ENCODE measurements at places on chromosomes 3 and 15.

GRCh38 chr3:30641416-30642251 is 35.2 kb downstream of the TGFBR2 start:
- DNase-seq: no peak

- no peak for DNase-seq
These were observed 1037.0 kb upstream of the CFAP20DC start for GRCh38 chr3:60086811-60087210.

GRCh38 chr3:141382571-141382970 is 14.3 kb downstream of the ZBTB38 start:
- no peak for DNase-seq

- DNase-seq: no peak
These were observed 5.5 kb downstream of the LYSMD4 start for GRCh38 chr15:99727733-99728132.

DNA sequence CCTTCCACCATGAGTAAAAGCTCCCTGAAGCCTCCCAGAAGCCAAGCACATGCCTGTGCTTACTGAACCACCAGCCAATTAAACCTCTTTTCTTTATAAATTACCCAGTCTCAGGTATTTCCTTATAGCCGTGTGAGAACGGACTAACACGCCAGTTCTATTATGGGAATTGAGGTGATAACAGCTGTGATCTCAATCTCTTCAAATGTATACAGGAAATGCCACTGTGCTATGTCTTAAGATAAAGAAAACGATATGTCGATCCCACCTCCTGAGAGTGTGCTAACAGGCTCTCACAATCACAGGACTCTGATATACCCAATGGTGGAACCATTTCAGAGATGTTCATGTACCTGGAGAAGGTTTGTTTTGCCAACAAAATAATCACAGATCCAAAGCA is 26.2 kb downstream of the CHSY1 start:
- no peak for DNase-seq

GRCh38 chr3:65720989-65721737 is 317.6 kb downstream of the MAGI1 start:
- DNase-seq: no peak

- no peak for DNase-seq
These were observed 57.4 kb downstream of the NGLY1 start for GRCh38 chr3:25725810-25726209.

GRCh38 chr15:66216806-66217205 is 36.7 kb downstream of the MEGF11 start:
- DNase-seq: no peak

DNA sequence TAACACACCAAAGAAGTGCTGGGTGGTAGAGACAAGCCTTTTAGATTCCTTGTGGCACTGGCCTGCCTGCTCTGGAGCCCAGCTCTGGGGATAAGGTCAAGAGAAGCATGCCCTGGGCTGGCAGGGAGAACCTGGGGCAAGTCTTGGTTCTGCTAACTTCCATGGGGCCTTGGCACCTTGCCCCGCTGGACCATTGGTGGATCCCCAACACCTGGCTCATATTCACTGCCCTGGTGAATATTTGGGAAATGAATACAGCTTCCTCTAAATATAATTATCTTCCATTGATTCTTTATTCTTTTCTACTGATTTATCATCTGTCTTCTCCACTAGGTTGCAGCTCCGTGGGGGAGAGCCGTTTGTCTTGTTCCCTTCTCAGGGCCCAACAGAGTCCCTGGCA is 89.5 kb downstream of the RAB11A start:
- DNase-seq: no peak

- peak; percentile 36 for DNase-seq
These were observed 81.6 kb downstream of the PPCDC start for GRCh38 chr15:75104804-75105557.

DNA sequence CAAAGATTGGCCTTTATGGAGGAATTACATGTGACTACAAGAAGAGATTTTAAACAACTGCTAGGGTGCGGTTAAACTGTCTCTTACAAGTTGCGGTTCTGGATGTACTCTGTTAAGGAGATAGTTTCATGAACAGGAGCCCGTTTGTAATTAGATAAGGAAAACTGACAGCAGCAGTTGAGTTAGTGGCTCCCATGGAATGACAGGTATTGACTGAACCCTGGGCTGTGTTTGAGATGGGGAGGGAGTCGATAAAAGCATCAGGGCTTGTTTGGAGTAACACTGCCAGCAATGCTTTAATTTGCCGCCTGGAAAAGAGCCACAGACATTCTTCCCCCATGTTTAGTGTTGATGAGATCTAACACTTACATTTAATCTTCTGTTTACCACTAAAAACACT is 139.9 kb downstream of the ROBO2 start:
- DNase-seq: no peak

GRCh38 chr3:192445770-192446644 is 281.3 kb downstream of the FGF12 start:
- no peak for DNase-seq

DNA sequence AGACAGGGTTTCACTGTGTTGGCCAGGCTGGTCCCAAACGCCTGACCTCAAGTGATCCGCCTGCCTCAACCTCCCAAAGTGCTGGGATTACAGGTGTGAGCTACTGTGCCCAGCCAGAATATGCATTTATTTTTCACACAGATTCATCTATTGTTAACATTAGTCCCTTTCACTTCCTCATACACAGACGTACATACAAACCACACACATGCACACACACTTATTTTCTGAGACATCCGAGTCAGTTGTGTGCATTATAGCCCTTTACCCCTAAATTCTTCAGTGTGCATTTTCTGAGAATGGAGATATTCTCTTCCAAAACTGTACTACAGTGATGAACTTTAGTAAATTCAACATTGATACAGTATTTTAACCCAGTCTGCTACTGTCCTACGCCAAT is 15.0 kb upstream of the MEX3B start:
- no peak for DNase-seq

DNA sequence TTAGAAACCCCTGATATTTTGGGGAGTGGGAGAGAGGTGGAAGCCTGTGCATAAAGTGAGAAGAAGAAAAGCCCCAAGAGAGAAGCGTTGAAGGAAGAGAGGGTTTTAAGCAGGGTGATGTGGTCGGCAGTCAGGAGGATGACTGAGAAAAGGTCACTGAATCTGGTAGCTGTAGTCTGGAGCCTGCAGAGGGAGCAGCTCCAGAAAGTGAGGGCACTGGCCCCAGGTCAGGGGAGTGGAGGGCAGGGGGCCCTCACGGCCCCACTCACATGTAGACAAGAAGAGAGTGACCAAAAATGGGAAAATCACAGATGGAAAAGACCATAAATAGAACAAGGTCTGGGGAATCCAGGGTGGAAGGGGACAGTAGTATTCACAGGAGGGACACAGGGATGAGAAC is 105.5 kb downstream of the RYK start:
- no peak for DNase-seq

DNA sequence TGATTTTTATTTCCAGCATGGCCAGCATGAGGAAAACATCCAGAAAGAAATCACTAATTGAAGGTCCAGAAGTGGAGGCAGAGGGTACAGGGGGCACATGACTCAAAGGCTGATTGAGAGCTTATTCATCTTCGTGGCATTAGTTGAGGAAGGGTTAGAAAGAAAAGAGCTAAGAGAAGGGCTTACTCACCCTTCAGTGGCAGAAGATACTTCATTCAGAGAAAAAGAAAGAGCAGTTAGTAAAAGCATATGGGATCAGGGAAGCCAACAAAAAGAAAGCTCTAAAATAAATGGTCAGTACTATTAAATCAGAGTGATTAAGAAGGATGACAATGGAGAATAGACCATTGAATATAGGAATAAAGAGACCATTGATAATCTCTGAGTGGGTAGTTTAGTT is 25.2 kb downstream of the GAP43 start:
- no peak for DNase-seq

- DNase-seq: no peak
These were observed 108.1 kb downstream of the PGPEP1L start for GRCh38 chr15:98899272-98900021.

GRCh38 chr3:107992976-107993684 is 97.7 kb downstream of the CD47 start:
- DNase-seq: no peak

DNA sequence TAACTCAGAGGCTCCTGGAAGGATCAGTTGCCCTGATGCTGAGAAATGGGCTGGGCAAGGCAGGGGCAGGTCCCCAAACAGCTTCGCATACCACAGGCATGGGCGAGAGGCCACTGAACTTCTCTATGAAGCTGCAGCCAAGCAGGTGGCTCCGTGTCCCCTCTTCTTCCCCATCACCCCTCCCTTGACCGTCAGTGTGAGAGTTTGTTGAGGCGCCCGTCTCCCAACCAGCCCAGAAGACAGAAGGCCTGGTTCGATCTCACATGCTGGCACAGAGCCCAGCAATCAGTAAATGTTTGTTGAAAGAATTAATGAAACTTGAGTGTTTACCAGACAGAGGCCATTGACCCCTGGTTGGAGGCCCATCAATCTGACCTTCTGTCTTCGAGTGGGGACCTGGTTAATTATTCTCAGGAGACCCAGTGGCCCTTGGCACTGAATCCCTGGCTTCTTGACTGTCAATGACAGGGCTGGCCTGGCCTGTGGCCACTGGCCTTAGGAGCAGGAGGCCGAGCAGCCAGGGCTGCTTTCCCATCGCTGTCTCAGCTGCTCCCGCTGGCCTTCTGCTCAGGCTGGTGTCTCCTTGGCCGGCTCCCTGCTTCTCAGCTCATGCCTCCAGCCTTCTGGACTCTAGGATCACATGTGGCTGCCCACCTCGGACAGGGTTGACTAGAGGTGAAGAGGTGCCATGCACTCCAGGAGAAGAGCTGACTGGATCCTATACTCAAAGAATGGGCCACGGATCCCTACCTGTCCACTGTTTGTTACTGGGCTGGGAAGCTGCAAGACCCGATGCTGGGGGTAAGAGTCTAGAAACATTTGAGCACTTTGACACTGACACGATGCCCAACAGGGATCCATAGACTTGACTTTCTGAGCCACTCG is 113.4 kb downstream of the ASB7 start:
- DNase-seq: no peak

DNA sequence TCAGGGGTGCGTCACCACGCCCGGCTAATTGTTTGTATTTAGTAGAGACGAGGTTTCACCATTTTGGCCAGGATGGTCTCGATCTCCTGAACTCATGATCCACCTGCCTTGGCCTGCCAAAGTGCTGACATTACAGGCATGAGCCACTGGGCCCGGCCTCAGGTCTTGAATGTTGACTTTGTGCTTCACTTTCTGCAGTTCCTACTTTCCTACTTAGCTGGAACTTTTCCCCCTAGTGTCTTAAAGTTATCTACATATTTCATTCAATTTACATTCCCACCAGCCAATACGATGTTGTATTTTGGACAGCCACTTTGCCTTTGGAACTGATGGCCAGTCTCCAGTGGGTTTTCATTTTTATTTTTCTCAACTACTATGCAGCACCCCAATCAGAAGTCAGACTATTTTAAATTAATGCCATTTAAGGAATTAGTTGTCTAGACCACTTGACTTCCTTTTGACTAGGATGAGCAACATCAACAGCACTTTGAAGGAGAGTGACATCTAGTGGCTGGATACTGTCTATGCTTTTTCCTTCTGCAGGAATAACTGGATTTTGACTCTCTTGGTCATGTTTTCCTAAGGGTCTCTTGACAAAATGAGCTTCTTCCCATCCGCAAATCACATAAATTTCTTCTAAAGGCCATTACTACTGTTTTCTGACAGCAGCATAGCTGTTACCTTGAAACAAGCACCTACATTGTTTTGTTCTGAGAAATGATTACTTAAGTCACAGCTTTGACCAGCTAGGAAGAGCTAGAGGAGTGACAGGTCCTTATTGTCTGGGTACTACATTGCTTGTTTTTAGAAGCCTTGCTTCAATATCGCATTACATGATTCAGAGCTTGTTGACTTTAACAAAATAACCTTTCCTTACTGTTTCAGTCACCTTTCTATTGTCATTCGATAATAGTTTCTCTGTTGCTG is 140.2 kb downstream of the ITPR1 start:
- no peak for DNase-seq

DNA sequence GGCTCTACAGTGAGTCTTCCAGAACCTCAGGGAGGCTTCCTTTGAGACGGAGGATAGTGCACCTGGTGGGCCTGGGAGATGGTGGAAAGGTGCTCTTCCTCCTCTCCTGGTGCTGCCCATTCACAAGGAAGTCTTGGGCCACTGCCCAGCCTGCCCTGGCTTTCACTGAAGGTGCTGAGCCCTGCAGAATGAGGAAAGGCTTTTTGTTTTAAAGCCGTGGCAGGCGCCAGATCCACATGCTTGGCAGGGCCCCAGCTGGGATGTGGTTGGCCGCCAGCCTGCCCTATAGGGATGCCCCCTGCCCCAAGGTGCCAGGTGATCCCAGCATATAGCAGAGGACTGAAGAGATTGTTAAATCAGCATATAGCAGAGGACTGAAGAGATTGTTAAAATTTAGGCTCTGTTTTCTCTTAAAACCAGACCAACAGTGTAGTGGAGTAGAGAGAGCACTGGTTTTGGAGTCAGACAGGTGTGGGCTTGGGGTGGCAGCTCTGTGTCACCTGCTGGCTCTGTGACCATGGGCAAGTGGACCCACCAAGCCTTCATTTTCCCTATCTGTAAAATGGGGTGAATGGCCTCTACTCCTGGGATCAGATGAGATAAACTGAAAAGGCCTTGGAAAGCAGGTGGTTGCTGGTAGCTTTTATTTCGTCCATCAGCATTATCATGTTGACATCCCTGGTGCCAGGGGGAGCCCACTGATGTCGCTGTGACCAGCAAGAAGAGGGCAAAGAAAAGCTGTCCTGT is 53.3 kb downstream of the SLC6A6 start:
- DNase-seq: no peak

- no peak for DNase-seq
These were observed 76.7 kb upstream of the NUDT16 start for GRCh38 chr3:131304890-131305289.

- DNase-seq: no peak
These were observed 419.8 kb upstream of the WNT5A start for GRCh38 chr3:55906896-55907295.

DNA sequence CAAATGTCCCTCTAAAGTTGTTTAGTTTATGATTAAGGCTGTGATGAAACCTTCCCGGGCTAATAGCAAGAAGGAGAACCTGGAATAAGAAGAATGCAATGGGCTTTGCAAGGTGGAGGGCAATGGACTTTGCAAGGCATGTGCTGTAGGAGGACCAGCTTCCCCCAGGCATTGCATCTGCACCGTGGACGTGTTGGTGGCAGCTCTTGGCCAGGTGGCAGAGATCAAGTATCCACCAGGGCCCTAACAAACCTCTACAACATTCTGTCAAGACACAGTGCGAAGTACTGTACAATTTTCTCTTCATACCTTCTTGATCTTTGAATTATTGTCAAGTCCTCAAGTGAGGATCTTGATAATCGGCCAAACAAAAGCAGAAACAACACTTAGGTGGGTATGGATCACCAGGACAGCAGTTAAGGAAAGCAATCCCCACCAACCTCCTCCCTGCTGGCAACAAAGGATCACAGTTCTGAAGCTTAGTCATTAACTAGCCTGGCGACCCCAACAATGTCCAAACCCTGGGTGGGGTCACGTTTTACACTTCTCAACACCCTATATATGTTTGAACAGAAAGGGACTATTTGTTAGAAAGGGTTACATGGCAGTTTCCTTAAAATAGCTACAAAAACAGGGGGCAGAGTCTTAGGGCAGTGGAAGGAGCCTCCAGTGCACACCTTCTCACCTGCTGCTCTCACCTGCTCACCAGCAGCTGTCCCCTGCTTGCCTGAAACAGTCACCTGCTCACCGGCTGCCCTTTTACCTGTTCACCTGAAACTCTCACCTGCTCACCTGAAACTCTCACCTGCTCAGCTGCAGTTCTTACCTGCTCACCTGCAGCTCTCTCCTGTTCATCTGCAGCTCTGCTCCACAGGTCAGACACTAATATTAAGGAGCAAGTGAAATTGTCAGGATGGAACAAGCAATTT is 137.9 kb upstream of the LIPC start:
- DNase-seq: no peak
